ENCODE measurements at places on chromosomes 12 and 14.

- no peak for DNase-seq
Measured at GRCh38 chr14:32984241-32984930, 45.7 kb downstream of the NPAS3 start.

GRCh38 chr12:131793243-131794022, 34.8 kb upstream of the MMP17 start:
- no peak for DNase-seq

- DNase-seq: no peak
Measured at GRCh38 chr12:103875666-103876065, 34.6 kb upstream of the NT5DC3 start.

DNA sequence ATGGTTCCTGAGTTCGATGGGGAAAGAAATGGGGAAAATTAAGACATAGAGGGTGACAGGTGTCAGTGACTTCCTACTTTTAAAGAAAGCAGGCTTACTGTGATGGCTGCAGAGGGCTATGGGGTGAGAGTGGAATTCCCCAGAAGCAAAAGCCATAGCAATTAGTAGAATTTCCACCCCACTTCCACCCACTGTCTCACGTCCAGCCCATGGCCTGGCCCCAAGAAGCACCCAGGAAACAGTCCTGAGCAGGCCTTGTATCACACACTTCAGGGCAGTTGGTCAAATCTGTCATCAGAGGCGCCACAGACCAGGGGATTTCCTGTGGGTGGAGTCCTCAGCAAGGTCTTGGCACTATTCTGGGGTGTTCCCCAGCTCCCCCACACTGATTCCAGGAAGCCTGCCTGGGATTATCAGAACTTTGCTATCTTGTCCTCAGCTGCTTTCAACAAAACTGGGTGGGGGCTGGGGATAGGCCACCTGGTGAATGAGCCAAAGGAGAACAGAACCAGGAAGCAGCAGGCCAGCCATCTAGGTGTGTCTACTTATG, 120.1 kb upstream of the CCND2 start:
- peak; percentile 95 for DNase-seq

DNA sequence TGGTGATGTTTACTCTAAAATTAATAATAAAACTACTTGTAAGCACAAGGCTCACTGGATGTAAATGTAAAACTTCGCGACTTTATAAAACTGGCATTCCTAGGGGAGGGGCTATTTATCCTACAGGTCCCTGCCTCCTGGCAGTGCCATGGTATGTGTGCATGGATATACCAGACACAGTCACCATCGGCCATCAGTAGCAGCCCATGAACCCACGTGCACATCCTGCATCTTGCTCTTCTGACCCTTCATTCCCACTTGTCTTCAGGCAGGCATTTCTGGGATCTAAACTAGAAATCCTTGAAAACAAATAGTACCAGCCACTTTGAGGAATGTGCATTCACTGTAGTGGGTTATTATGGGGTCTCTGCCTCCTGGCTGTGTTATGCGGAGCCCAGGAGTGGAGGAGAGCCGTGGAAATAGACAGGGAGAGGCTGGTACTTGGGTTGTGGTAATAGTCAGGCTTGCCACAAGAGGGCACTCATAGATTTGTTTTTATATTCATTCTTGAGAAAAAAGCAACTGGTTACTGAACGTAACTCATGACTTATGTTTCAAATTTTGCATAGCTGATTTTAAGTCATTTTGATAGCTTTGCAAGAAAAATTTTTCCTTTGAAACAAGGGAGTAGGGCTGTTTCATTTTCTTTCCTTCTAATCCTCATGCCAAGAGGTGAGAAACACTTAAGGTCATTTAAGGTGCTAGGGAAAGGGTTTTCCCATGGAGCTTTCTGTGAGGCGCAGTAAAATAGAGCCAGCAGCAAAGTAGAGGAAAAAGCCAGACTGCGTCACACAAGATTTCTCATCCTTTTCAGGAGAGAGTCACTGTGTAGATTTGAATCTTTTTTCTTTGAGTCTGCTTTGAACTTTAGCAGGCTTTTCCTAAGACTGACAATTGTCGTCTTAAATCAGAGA, 17.4 kb upstream of the GALNT16 start:
- DNase-seq: peak; percentile 58

DNA sequence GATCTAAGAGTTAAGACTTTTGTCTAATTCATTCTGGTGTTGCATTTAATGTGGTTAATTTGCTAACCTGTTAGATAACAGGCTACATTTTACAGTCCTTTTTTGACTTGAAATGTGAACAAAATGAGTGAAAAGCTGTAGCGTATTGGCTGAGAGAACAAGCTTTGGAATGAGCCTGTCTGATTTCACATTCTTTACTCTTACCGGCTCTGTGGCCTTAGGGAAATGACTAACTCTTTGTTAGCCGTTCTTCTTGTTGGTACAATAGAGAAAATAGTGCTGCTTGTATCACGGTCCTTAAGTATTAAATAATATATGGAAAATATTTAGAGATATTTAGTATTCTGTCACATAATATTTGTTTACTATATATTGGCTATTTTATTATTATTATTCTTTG, 1.9 kb downstream of the MNAT1 start:
- DNase-seq: no peak

- no peak for DNase-seq
Measured at GRCh38 chr14:105888151-105888550, 361.8 kb downstream of the TMEM121 start.

- no peak for DNase-seq
Measured at GRCh38 chr12:96257550-96258103, 63.5 kb downstream of the ELK3 start.

GRCh38 chr12:13745111-13745860, 236.1 kb downstream of the GRIN2B start:
- no peak for DNase-seq
